ENCODE measurements at places on chromosomes 6 and 20.

GRCh38 chr6:107707346-107708275, 116.5 kb downstream of the SCML4 start:
- DNase-seq = no peak

DNA sequence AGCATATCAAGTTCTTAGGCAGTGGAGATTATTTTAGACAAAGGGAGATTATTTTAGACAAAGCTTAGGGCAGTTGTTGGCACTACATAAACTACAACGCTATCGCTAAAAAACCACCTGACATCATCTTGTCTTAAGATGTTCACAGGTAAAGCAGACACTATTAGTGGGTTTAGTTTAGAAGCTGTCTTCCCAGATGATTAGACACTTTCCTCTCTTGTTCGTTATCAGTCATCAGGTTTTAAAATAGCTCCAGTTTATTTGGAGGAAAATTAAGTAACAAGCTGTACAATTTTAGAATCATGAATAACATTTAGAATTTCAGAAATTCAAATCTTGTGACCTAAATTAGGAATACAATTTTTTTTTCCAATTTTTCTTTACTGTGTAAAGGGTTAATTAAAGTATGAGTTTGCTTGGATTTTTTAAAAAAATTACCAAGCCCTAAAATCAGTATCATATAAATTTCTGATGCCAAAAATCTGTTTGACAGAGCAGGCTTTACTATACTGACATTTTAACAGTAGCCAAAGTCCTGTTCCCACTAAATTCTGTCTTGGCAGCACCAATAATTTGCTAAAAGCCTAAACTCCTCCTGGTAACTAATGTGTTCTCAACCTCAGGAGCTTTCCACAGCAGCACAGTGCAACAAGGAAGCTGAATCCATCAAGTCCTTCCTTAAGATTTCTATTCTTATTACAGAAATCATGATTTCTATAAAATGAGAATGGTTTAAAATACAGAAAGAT, 109.0 kb downstream of the HIVEP2 start:
- no peak for DNase-seq

- DNase-seq = peak; percentile 78
These were observed 103.7 kb upstream of the TMEM170B start for GRCh38 chr6:11433860-11434259.

- no peak for DNase-seq
These were observed 73.9 kb downstream of the F13A1 start for GRCh38 chr6:6246544-6246943.

- no peak for DNase-seq
These were observed 22.4 kb upstream of the FKBP1C start for GRCh38 chr6:63188828-63189227.

GRCh38 chr6:33427585-33428223, 7.8 kb downstream of the SYNGAP1 start:
- DNase-seq = no peak

DNA sequence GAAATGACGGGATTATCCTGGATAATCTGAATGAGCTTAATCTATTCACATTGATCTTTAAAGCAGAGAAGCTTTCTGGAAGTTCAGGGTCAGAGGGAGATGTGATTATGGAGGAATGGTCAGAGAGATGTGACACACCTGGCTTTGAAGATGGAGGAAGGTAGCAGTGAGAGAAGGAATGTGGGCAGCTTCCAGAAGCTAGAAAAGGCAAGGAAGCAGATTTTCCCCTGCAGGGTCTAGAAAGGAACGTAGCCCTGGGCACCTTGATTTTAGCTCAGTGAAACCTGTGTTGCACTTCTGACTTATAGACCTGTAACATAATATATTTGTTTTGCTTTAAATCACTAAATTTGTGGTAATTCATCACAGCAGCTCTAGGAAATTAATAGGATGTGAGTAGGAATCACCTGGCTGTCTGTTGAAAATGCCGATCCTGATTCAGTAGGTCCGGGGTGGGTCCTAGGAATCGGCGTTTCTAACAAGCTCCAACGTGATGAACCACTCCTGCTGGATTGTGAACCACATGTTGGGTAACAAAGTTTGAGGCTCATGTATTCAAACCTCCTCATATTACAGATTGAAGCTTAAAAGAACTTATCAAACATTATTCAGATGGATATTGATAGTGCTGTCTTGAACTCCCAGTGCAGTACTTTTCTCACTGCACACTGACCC, 157.0 kb downstream of the GJA1 start:
- DNase-seq = no peak

DNA sequence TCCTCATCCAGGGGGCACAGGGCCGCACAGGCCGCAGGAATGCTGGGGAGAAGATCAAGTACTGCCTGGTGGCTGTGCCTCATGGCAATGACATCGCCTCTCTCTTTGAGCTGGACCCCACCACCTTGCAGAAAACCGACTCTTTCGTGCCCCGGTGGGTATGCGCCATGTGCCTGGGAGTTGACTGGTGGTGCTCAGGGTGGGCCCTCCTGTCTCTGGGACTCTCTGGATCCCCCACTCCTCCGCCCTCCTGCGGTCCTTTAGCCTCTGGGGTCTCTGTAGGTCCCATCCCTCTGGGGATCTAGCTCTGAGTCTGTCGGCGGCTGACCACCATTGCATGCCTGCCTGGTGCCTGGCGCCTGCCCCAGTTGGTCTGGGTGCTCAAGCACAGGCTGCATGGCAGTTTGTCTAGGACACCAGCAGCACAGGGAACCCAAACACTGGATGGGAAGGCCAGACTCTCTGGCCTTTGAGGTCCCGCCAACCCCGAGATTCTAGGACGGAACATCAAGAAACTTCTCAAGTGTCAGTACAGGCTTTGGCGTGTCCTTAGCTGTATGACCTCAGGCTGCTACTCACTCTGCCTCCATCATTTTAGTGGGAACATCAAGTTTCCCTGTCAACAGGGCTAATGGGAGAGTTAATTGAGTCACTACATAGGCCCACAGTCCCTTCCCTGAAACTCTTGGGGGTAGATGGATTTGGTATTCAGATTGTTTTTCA, 42.8 kb downstream of the ITPR3 start:
- DNase-seq = no peak

DNA sequence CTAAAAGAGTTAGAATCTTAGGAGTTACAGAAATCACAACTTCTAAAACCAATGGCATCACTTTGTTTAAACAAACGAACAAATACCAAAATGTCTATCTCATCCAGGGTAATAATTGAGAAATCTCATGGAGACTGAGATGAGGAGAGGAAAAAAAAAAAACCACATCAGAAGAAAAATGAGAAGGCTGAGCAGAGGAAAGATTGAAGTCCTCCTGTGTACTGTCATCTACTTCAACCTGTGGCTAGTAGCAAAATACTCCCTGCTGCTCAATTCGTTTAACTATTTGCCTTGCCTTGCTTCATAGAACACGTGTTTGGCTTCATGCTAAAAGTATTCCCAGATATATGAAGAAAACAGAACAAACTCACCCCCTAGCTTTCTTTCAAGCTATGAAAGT, 143.7 kb downstream of the PDE10A start:
- no peak for DNase-seq

GRCh38 chr6:225121-225721, 67.1 kb upstream of the DUSP22 start:
- DNase-seq = no peak

- DNase-seq = peak; percentile 50
These were observed 1.1 kb downstream of the CITED2 start for GRCh38 chr6:139373154-139373927.

DNA sequence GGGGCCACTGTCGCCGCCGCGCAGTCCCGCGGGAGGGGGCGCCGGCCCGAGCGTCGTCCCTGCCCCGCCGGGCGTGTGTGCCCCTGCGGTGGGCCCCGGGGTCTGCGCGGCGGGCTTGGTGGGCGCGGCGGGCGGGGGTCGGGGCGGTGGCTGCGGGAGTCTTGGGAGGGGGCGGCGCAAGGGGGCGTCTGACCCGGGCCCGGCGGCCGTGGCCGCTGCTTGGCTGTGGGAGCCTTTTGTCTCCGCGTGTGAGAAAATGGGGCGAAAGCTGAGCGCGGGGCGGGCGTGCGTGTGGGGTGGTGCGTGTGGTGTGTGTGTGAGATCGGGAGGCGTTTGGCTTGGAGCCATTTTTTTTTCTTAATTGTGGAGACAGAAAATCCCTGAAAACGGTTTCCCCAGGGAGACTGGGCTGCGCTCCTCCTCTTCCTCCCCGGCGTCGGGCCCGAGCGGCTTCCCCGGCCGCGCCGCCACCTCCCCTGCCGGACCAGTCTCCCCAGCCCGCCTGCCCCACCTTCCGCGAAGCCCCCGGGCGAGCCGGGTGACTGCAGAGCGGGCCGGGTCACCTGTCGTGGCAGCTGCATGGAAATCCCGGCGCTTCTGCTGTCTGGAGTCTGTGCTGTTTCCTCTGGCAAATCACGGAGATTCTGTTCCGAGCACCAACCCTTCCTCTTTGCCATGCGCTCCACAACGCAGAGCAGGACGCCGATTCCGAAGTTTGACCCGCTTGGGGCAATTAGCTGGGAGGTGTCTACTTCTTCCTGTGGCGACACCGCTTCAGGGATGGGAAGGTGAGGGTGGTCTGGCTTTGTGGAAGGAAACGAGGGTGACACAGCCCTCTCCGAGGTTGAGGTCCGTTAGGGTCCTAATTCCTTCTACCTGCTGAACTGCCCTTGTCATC, 64.4 kb downstream of the GTF2H5 start:
- peak; percentile 42 for DNase-seq

DNA sequence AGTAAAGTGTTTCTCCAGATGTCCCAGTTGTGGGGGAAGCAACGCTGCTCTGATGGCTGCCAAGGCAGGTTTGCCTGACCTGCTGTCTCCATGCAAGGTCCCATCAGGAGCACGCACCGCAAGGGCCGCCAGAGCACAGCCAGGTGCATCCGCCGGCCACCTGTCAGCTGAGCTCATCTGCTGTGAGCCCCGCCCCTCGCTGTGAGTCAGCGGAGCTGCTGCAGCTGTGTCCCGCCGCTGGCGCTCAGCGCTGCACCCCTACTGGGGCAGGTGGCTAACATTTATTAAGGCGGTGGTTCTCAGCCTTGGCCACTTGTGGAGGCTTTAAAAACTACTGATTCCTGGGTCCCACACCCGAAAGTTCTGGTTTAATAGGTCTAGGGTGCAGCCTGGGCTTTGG, 225.7 kb downstream of the UST start:
- peak; percentile 21 for DNase-seq

DNA sequence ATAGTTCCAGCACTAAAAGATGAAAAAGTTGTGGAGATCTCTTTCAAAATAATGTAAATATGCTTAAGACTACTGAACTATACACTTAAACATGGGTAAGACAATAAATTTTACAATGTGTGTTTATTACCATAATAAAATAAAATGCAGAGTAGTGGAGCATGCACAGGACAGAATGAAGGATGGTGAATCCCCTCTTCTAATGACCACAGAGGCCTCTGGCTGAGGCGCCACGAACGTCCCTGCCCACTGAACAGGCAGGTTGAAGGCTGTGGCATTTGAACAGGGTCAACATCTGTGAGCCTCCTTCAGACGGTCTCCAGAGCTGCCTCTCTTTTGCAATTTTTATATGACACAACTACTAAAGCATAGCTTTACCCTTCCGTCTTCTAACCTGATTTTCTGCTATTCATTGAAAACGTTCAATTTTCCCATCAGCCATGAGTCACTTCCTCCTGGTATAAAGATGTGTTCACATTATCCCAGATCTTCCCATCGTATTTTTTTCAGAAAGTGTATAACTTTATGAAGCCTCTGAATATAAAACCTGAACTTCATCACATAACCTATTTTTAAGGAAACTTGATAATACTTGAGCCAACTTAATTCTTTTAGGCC, 37.8 kb downstream of the ADGRF4 start:
- no peak for DNase-seq

GRCh38 chr20:15921930-15922329, 651.3 kb downstream of the KIF16B start:
- DNase-seq = no peak

DNA sequence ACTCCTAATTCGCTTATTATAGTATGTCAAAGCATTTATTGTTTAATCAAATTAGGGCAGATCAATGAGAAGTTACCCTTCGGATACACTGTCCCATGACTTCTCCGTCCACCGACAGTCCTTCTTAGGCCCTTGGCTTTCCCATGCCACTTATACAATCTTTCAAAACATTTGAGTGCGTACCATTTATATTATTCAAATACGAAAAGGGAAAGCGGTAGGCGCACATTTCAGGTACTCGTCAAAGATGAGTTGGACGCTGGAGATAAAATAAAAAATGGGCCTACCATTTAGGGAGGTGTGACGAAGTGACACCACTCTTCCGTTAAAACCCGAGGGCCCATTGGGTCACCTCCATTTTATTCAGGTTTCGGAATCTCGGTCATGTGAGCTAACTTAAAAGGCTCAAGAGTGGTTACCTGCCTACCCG, 542 bp upstream of the AFG1L start:
- DNase-seq = no peak

DNA sequence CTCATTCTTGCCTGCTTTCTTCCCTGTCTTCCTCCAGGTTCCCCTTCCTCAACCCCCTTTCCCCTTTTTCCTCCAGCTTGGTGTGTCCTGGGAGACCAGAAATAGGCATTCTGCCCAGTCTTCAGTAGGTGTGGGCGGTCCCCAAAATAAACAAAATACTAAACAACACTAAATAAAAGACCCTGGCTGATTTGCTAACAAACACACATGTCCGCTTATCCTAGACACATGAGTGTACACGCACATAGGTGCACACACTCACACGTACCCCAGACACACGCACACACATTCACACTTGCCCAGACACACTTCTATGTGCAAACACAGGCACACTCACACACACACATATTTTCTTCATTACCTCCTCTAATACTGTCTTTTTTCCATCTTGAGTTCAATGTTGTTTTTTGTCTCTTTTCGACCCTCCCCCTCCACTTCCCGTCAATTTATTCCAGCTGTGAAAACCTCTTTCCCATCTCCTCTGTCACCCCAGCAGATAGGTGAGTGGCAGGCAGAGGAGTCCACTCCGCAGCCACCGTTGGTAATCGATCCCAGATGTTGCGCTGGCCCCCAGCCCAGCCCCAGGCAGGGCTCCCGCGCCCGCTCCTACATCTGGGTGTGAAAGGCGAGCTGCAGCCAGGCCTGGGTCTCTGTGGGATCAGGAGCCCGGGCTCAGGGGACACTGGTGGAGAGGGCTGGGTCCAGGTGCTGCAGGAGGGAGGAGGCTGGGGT, 56.9 kb upstream of the FOXP4 start:
- DNase-seq = no peak

- DNase-seq = no peak
These were observed 60.5 kb downstream of the GMDS start for GRCh38 chr6:2184700-2185455.

- no peak for DNase-seq
These were observed 25.6 kb downstream of the FILIP1 start for GRCh38 chr6:75467966-75468365.

DNA sequence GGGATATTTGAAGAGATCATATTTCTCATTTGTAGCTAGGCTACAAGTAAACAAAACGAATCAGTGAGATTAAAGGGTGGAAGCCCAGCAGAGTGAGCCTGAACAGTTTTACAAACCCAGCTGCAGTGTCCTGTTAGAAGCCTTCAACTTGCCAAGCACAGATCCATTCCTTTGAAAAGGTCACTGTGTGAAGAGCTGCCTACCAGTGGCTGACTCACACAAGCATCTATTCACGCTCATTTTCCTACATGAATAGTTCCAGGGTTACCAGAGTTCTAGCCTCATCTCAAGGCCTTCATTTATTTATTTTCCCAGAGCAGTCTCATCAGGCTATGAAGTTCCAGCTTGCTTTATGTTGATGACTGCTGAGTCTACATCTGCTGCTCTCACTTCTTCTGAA, 25.7 kb upstream of the MLIP start:
- DNase-seq = no peak

Data from HepG2 (cell line).